ENCODE measurements at places on chromosomes 7 and 10. TPM values are rescaled to one million over a fixed set of nuclear protein-coding genes. Genes with fewer than 3 reads are reported as not detected.
A peak's percentile ranks its signal among the peaks of the same experiment; 100 is the strongest.

- no peak for DNase-seq
Measured at GRCh38 chr10:59748834-59749233, 4.4 kb downstream of the MRLN start.

GRCh38 chr7:128323459-128324367, 20.0 kb downstream of the RBM28 start:
- DNase-seq: no peak

- DNase-seq: peak; percentile 41
Measured at GRCh38 chr7:132030086-132030568, 473.7 kb upstream of the PODXL start.

- peak; percentile 27 for DNase-seq
Measured at GRCh38 chr10:73644015-73644743, 2.9 kb upstream of the MYOZ1 start.

GRCh38 chr10:79336739-79337138, 10.5 kb upstream of the PPIF start:
- no peak for DNase-seq

GRCh38 chr7:148856891-148857290, 27.2 kb downstream of the EZH2 start:
- DNase-seq: no peak

GRCh38 chr7:4134204-4134603, 547.9 kb upstream of the FOXK1 start:
- no peak for DNase-seq

DNA sequence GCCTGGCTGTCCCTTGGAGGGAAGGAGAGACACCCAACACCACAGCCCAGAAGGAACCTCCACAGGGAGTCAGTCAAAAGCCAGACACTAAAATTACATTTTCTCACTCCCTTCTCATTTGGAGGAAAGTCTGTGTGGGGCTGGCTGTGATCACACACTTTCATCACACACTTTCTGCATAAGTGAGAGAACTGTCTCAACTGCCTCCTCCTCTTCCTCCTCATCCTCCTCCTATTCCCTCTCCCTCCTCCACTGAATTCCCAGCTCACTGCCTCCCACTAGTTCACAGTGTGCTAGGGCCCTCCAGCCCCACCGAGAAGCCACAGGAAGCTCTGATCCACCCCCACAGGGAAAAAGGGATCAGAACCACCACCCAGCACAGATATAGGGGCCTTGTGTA, 91.6 kb downstream of the KCNMA1 start:
- DNase-seq: no peak

- DNase-seq: no peak
Measured at GRCh38 chr10:50541317-50541716, 82.4 kb downstream of the SGMS1 start.

- DNase-seq: no peak
Measured at GRCh38 chr10:71497763-71498326, 101.1 kb downstream of the CDH23 start.

GRCh38 chr10:112497347-112497950, 50.4 kb downstream of the VTI1A start:
- DNase-seq: no peak

DNA sequence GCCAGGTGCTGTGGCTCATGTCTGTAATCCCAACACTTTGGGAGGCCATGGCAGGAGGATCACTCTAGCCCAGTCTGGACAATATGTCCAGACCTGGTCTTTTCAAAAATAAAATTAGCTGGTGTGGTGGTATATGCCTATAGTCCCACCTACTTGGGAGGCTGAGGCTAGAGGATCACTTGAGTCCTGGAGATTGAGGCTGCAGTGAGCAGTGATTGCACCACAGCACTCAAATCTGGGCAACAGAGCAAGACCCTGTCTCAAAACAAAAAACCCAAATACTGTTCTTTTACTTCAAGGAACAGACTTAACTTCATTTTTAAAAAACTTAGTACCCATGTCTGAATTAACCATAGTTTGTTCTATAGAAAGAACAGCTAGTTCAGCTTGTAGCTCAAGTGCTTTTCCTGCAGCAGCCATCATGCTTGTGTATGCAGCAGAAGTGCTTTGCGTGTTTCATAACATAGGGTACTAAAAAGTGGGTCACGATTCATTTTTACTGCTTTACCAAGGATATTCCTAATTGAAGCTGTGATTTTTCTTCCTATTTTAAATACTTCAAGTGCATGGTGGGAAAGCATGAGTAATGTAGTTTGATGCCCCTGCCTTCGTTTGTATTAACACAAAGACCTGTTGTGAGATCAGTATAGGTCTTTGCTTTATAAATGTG, 5.9 kb downstream of the EIF4H start:
- DNase-seq: no peak

DNA sequence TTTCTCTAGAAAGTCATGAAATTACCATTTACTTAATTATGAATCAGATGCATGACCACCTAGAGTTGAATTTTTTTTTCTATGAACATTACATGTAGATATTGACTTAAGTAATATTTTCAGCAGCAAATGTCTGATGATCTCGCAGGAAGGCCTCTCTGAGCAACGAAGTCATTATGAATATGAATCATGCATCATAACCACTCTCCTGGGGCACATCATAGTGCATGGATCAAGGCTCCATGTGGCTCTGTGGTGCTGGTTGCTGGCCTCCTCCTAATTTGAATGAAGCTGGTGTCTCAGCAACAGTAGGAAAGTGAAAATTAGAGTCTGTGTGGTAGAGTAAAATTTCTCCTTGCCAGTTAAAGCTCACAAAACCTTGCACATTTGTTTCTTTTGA, 121.4 kb upstream of the INHBA start:
- peak; percentile 17 for DNase-seq

DNA sequence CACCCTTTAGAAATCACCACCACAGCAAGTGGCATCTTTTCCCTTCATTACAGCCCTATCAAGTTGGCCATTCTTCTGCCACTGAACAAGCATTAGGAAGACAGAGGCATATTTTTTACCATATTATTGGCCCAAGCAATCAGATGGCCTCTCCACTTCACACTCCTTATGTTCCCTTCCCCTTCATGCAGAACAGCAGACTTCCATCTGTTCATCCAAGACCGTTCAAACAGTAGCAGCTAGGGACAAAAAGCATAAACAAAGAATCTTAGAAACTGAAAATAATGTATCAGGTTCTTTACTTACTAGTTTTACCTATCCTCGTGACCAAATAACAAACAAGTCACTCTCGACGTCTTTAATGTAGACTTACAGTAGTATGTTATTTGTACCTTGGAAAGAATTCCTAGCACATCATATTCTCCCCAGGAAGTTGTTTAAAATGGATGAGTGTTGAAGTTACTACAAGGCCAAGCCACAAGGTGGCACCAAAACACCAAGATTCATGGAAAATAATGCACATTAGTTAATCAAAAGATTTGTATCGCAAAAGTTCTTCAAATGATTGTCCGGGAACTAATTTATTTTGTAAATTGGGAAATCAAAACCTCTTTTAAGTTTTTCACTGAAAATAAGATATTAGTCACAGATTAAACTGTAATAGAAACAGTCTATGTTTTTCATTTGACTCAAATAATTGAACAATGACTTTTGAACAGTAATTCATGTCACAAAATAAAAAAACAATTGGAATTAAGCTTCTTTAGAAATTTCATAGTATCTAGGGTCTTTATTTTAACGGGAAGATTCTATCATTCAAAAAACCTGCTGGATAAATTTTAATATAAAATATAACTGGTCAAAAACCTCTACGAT, 112.1 kb downstream of the VPS41 start:
- DNase-seq: peak; percentile 16

DNA sequence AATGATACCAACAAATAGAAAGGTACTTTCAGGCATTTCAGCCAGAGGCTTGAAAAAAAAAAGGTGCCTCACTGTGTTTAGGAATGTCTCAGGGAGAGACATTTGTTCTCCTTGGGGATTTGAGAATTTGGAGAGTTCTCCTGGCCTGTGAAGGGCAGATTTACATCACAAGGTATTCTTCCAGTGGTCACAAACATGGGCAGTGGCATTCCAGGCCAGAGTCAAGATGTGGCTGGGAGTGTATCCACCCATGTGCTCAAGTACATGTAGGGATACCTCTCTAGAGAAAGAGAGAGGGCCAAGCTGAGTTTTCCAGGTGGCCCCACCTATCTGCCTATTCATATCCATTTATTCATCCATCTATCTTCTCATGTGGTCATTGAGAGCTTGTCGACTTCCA, 253.8 kb downstream of the LRMDA start:
- no peak for DNase-seq

DNA sequence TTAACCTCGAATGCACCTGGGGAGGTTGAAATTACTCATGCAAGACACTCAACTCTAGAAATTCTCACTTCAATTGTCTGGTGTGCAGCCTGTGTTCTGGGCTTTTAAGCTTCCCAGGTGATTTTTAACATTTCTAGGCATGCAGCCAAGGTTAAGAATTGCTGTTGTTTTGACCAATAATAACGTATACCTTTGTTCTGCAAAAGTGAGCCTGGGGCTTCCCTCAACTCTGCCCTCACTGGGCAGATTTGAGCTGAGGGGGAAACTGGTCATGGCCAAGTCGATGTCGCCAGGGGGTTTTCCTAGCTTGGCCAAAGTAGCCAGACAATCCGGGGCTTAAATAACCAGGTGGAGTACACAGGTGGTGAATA, 568 bp downstream of the PRSS2 start:
- no peak for DNase-seq

DNA sequence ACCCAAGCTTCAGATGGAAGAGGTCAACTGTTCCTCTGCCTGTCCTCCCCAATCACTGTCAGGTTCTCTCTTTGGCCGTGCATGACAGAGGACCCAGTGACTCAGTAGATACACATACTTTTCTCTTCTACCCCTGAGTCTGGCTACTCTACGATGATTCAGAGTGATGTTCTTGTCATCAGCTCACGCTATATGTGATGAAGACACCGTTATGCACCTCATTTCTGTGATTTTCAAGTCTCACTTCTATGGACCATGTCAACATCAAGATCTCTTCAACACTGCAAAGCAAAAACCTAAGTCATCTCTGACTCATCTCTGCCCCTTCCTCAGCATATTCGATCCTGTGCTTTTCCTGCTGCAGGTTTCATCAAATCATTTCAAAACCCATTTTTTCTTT, 76.6 kb upstream of the DGKI start:
- DNase-seq: no peak

GRCh38 chr7:64558323-64558705, 4.6 kb downstream of the ZNF680 start:
- DNase-seq: no peak

DNA sequence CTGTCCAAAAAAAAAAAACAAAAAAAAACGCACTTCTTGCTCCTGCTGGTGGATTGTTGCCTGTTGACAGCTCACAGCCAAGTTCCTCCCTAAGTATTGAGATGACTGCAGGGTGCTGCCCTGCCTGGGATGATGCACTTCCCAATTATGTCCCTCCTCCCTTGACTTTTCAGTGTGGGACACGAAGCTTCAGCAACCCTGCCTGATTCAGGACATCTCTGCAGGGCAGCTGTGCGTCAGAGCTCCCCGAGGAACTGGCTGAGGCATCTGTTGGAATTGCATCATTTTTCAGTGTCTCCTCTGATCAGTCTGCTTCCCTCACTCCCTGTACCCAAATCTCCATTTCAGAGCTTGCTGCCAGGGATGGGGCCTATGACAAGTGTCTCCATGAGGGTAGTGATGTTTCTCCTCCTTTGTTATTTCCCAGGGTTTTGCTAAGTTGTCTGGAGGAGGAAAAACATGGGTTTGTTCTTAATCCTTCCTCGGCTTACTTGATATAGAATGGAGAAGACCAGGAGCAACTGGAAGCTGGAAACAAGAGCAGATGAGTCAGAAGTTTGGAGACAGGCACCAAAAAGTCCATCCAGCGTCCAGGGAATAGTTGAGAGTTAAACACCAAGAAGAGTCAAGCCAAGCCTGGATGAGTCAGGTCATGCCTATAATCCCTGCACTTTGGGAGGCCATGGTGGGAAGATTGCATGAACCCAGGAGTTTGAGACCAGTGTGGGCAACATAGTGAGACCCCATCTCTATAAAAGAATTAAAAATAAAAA, 355.1 kb downstream of the GALNT17 start:
- peak; percentile 90 for DNase-seq

- no peak for DNase-seq
Measured at GRCh38 chr7:148972375-148972774, 55.9 kb downstream of the PDIA4 start.

DNA sequence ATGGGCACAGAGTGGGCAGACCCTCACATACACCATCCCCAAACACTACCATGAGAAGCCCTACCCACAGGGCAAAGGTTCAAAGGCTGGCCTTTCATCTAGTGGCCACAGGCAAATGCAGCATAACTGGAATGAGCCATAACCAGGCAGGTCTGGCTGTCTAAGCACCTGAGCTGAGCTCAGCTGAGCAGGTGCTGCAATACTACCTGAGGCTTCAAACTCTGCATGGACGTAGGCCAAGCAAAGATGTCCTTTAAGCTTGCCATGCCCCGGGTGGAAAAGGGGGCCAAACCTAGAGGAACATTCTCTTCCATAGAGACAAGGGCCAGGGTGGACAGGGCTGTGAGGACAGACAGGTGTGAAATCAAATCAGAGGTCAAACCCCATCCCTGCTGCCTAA, 65.3 kb upstream of the CAMK2B start:
- DNase-seq: no peak

DNA sequence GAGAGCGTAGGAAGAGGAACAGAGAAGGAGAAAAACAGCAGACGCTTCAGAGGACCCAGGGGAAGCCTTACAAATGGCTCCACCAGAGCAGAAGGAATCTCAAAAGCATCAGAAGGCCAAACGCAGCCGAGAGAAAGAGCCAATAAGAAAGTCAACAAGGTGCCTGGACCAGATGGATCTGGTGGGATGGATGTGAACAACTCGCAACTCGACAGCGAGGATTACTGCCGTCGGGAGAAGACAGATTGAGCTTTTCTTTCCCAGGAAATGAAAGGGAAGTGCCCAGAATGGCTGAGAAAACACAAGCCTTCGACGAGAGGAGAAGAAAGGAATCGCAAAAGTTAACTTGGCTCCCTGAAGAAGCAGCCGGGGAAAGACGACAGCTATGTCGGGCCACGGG, 132.8 kb upstream of the MGMT start:
- DNase-seq: no peak

GRCh38 chr7:113076703-113077102, 9.9 kb downstream of the GPR85 start:
- no peak for DNase-seq

DNA sequence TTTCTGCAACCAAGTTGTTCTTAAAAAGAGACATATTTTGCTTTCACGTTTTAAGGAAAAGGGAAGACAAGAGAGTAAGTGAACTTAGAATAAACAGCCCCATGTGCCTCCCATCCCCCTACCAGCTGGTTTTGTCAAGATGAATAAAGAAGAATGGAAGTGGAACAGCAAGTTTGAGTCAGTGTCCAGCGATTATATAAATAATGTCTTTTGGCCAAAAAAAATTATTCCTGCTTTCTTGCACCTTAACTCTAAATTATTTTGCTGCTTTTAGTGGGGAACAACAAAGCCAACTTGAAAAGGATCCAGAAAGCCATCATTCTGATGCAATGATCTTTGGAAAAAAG, 82.4 kb upstream of the TRIL start:
- no peak for DNase-seq

The IDI2 gene
- not detected for total RNA-seq

The ZMYND11 gene
- total RNA-seq: 49.5 TPM

The RBP3 gene
- total RNA-seq: not detected

The OLAH gene
- 0.23 TPM for total RNA-seq

The NXPH1 gene
- total RNA-seq: not detected

The NPFFR1 gene
- not detected for total RNA-seq

The CALML5 gene
- not detected for total RNA-seq

The NKX1-2 gene
- total RNA-seq: 0.36 TPM

The MEOX2 gene
- not detected for total RNA-seq

The C10orf67 gene
- not detected for total RNA-seq

The NUTM2E gene
- total RNA-seq: not detected

The PSAP gene
- total RNA-seq: 584 TPM

The MBL2 gene
- not detected for total RNA-seq

The C7orf57 gene
- not detected for total RNA-seq

The EMX2 gene
- total RNA-seq: 0.33 TPM

The FRMD4A gene
- 8.8 TPM for total RNA-seq

The PLA2G12B gene
- not detected for total RNA-seq

Measured in MG63 (cell line).